H54 (cell line): ENCODE measurements at places on chromosomes 1 and 21.

DNA sequence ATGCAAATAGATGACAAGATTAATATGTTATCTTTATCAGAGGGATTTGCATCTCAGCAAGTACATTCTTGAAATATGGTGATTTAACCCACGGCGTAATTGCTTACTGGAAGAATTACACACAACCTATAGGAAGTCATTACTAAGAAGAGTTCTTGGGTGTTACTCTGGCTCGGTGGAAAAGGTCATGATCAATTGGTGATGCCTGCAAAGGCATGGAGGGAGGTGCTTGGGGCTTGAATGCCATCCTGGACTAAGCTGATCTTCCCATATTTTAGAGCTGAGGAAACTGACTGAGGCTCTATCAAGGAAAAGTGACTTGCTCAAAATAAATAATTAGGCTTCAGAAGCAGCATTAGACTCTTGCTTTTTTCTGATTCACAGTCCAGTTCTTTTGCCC is 137.5 kb upstream of the JUN start:
- DNase-seq = no peak

DNA sequence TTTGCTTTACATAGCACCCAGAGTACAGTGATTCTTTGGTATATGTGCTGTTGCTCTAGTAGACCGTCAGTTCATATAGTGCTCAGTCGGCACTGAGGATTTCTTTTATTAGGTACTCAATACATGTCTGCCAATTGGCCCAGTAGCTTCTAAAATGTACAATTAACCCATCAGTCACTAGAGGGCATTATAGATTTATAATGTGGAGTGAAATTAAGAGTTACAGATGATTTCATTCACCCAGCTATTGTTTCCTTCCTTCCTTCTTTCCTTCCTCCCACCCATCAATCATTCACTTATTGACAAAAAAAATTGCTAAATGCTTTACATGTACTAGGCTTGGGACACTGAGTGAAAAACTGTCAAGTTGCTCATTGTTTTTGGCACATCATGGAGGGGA is 263.6 kb upstream of the USP24 start:
- no peak for DNase-seq

GRCh38 chr21:42037943-42038342 is 27.8 kb upstream of the ZBTB21 start:
- DNase-seq = no peak

GRCh38 chr1:182725259-182726255 is 41.2 kb upstream of the RGS8 start:
- DNase-seq = no peak

GRCh38 chr1:25568834-25569596 is 25.6 kb downstream of the LDLRAP1 start:
- peak; percentile 89 for DNase-seq

GRCh38 chr21:19603011-19603593 is 1199.5 kb upstream of the TMPRSS15 start:
- DNase-seq = no peak

DNA sequence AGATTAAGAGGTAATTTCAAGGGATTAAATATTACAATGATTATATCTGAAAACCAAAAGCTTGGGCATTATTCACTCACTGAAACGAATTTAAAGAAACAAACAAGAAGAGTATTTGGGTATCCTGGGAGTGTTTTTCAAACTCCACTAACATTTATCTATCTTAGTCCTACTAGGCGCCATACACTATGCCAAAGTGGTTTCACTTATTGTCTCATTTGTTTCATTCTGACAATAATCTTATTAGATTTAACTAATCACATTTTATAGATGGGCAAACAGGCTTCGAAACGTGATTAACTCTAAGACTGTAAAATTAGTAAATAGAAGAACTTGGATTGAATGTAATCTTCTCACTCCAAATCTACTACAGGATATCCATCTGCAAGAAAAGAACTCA is 25.4 kb downstream of the ASH1L start:
- no peak for DNase-seq

- DNase-seq = no peak
Measured at GRCh38 chr1:168506204-168506819, 37.5 kb downstream of the XCL2 start.

DNA sequence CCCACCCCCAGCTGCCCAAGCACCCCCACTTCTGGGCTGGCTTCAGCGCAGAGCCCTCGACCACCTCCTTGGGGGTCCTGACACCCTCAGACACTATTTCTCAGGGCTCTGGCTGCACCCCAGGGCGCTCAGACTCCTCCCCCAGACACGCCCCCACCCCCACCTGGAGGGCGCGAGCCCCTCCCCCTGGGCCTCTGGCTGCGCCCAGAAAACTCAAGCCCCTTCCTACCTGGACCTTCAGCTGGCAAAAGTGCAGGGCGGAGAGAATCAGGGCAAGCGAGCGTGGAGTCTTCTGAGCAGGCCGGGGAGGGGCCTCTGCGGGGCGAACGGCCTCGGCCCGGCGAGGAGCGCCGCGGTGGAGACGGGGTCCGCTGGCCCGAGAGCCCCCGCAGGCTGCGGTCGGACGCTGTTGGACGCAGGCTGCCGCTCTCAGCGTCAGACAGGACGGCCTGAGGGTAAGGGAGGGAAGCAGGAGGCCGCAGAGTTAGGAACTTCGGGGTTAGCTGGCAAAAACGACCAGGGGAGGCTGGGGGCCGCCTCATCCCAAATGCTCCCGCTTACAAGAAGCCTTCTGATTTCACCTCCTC is 17.4 kb upstream of the NBPF1 start:
- no peak for DNase-seq

DNA sequence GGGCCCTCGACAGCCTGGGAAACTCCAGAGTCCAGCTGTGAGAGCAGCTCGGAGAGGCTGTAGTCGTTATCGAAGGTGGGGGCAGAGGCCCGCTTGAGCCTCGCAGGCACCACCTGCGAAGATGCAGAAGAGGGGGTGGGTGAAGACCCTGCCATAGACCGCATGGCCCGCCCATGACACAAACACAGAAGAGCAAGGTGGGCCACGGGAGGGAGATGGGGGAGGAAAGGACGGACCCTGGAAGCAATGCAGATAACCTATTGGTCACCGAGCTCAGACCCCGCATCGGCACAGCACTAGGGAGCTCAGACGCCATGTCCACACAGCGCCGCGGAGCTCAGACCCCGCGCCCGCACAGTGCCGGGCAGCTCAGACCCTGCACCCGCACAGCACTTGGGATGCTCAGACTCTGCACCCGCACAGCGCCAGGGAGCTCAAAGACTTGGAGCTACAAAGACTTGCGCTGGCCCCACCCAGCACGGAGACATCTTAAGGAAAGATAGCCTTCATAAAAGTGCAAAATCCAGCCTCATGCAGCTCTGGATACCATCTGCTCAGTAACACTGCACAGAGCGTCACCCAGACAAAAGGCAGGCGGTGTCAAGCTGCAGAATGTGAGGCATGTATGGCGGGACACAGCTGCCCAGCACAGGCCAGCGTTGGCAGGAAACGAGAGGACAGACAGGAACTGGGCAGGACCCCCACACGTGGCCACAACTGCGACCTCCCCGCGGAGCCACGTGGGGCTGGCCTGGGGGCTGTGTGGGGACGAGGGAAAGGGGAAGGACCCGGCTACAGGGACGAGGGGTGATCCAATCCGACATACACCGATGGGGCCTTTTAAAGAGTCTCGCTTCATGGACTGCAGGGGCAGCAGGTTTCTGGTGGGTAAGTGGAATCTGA is 22.6 kb downstream of the RIPK4 start:
- no peak for DNase-seq

- DNase-seq = no peak
Measured at GRCh38 chr1:176110203-176110602, 96.9 kb downstream of the COP1 start.

GRCh38 chr1:114157275-114157660 is 3.6 kb upstream of the SYT6 start:
- DNase-seq = no peak

DNA sequence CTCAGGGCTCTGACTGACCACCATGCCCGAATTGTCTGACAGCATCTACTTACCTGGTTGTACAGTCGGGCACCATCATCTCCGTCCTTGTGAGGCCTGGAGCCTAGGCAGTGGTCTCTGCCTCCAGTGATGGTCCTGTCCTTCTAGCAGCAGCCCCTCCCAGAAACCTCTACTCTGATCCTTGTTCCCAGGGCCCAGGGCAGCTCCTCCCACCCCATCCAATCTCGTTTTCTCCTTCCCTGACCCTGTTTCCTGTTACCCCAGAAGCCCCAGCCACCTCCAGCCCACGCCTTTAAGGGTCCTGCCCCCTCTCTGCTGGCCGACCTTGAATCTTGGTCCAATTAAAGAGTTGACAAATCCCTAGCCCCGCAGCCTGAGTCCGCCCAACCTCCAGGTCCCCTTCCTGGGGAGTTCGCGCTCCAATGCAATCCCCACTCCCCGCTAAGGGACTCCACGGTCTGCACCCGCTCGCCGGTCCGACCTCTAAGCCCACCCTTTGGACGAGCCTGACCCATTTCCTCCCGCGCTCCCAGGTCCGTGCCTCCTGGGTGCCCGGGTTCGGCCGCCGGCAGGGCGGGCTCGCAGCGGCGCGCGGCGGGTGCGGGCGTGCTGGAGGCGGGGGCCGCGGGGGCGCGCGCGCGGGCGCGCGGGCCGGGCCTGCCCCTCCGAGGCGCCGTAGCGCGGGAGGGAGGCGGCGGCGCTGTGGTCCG is at the start of gene B4GALT2:
TSS of gene B4GALT2 (plus strand) at position 660 of the 710 bp plus-strand sequence. CDS start 1,951 bp downstream, outside the sequence.
- DNase-seq = peak; percentile 78

DNA sequence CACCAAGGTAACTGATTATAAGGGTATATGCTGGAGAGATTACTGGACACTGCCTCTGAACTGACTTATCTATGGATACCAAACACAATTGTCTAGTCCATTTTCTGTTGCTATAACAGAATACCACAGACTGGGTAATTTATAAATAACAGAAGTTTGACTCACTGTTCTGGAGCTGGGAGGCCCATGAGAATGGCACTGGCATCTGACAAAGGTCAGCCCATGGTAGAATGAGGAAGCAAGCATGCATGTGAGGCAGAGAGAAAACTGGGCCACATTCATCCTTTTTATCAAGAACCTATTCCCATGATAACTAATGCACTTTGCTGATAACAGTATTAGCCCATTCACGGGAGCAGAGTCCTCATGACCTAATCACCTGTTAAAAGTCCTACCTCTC is 37.4 kb downstream of the FCER1A start:
- no peak for DNase-seq

GRCh38 chr1:28601696-28602095 is 9.6 kb downstream of the RAB42 start:
- DNase-seq = peak; percentile 74

DNA sequence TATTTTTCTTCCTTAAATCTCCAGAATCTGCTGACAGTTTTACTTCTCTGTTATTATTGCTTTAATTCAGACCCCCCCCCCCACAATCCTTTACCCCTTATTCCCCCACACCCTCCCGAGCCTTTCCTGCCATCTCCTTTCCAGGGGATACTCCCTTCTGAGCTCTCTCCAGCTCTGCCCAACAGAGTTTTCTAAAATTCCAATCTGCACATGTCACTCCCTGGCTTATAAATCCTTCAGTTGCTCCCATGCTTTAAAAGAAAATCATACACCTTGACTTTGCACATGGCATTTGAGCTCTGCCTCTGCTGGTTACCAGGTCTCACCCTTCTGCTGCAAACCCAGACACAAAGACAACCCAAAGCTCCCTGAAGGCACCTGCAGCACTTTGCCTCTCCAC is 11.7 kb upstream of the EPS8L3 start:
- DNase-seq = no peak

GRCh38 chr1:39195166-39196111 is 9.1 kb upstream of the MACF1 start:
- no peak for DNase-seq

- no peak for DNase-seq
Measured at GRCh38 chr1:93765099-93765498, 83.5 kb upstream of the BCAR3 start.

DNA sequence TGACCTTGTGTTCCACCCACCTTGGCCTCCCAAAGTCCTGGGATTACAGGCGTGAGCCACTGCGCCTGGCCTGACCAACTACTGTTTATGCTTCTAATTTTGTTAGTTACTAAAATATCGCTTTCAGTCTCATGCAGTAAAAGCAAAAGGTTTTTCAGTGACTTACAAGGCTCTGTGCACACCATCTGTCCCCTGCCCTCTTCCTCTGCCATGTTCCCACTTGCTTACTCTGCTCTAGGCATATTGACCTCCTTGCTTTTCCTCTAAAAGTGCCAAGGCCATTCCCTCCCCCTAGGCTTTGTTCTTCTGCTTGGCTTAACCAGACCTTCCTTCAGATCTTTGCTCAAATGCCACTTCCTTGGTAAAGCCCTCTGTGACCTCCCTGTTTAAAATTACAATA is 276.9 kb downstream of the KIF26B start:
- DNase-seq = no peak

DNA sequence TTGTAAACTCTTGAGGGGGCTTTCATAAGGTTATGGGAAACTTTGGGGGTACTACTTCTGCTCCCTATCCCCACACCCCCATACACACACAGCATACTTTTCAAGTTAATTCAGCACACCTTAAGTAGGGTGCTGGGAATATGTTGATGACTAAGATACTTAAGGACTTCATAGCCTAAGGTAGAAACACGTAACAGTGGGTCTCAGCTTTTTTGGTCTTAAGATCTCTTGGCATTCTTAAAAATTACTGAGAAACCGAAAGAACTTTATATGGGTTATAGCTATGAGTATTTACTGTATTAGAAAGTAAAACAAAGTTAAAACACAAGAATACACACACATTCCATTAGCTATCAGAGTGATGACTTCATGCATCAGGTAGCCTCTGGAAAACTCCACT is 2.1 kb downstream of the OTUD3 start:
- DNase-seq = no peak

DNA sequence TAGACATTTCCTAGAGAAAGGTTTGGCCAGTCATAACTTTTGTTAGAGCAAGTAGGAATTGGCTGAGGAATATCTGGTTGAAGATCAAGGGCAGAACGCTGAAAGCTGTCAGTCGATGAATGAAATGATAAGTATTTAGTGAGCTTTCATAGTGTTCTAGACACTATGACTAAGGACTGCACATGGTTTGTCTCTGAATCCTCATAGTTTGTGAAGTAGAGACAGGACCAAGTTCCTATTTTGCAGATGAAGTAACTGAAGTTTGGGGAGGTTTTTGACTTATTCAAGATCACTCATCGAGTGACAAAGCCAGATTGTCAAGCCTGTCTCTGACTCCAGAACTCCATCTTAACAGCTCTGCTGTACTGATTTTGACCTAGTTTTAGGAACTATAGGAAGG is 4.7 kb downstream of the ELOA start:
- DNase-seq = no peak

DNA sequence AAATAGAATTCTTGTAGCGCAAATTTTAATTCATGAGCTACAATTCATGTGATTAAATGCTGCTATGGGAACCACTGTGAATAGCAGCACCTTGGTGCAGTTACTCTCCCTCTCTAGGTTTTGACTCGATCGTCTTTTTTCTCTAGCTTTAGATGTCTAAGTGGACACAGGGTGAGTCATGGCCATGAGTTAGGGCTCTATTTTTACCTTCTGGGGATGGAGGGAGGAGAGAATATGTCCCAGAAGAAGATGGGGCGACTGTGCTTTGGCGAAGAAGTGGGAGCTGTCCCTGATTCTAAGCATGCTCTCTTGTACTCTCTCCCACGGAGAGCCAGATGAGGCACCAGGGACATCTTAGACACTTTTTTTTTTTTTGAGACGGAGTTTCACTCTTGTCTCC is 1.6 kb upstream of the OR2B11 start:
- DNase-seq = no peak
